ENCODE measurements at places on chromosomes 7 and 10.

DNA sequence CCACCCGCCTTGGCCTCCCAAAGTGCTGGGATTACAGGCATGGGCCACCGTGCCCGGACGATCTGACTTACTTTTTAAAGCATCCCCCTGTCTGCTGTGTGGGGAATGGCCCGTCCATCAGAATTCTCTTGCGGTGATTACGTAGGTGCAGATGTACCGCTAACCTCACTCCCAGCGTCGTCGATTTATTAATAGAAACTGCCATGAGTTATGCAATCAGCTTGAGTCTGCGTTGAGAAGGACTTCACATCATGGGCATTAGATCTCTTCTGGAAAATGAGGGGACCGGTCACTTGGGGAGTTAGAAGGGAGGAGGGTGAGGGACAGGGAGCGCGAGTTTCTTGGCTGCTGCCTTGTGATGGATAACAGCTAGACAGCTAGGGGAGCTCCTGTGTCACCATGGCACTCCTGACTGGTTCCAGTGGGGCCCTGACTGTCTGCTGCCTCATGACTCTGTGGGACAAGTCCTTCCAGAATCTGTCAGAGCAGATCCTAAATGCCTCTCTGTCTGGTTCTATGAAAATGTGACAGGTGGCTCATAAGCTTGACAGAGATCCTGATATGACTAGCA lies 35.2 kb downstream of the POR start:
- DNase-seq, result no peak

- DNase-seq, result no peak
Observed at GRCh38 chr10:103396789-103397087, 312 bp downstream of the PDCD11 start.

DNA sequence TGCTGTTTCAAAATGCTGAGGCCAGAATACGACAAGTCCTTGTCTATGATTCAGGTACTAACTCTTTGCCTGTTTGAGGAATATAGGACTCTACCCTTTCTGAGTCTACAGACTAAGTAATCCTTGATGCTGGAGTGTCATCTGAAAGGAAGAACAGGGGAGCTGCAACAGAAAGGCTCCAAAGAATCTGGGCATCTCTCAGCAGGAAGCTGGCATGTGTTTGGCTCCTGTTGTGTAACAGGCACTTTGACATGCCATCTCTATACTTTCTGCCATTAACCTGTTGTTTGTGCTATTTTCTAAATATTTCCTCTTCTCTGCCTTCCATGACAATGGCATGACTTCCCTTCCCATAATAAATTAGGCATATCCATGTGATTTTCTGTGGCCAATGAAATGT lies 409.5 kb downstream of the ADRA2A start:
- no peak for DNase-seq

DNA sequence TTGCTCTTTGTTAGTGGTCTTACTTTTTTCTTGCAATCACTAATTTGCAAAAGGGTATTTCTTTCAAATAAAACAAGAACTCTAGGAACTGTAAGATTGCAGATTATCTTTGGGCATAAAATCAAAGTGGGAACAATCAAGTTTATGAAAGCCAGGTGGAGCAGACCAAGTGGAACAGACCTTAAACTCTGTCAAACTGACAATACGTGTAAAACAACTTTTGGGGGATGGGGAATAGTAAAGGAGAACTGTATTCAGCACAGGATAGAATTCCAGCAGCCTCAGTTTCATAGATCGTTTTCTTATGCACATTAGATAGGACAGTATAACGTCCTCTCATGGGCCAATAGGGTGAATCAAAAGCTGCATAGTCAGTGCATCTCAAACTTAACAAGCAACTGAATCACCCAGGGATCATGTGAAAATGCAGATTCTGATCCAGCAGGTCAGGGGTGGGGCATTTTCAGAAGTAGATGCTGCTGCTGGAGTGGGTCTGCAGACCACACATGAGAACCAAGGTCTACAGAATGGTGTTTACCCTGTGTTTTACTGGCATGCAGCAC lies 120.7 kb downstream of the PIP4K2A start:
- no peak for DNase-seq

DNA sequence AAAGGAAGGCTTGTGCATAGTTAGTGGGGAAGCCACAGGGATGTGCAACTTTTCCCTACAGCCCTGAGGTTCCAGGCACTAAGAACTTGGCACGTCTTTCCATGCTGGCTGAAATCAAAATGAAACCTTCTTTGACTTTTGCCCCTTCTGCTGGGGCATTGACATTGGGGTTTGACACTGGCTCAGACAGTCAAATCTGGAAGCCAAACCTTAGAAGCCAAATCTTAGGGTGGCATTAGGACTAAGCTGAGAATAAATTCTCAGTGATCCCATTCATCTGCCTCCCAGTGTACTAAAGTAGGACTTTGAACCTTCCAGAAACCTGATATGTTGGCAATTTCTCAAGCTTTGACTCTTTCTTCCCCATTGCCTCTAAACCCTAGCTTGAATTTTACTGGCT lies 31.3 kb upstream of the INSYN2A start:
- DNase-seq, result no peak

Data from stimulated activated CD4-positive, alpha-beta T cell treated with anti-CD3 and anti-CD28 coated beads, Interleukin-4, amount 100 ng/mL, for 48 hours (primary cell).